ENCODE measurements at places on chromosomes 3 and 15.

DNA sequence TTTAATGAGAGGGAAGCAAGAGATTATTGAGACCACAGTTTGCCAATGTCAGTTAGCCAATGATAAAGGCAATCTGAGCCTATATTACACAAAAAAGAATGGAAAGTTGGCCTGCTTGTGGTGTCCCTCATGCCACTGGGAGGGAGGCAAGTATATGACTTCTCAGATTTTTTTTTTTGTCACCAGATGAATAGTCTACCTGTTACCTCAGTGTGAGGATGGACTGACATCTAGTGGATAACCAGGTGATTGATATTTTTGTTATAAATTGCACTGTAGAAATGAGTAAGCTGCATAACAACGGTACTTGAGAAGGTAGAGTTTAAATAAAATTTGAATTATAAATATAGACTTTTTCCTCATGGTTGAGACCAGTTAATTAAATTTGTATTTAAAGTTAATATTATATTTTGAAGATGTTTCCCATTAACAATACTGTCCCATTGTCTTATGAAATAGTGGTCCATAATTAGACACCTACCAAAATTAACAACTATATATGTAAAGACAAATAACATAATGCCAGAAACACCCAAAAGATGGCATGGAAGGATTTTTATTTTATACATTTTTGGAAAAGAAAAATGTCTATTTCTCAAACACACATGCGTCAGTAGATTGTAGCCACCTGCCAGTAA, 237.8 kb upstream of the GADL1 start:
- peak; percentile 45 for DNase-seq

GRCh38 chr15:75468913-75469598, 17.6 kb upstream of the SIN3A start:
- no peak for DNase-seq

GRCh38 chr3:9649791-9650521, 651 bp downstream of the MTMR14 start:
- DNase-seq, result peak; percentile 23

GRCh38 chr15:80967451-80967850, 22.2 kb downstream of the MESD start:
- DNase-seq, result no peak

GRCh38 chr15:22257047-22258008, 177.0 kb downstream of the OR4M2 start:
- DNase-seq, result no peak

GRCh38 chr3:177347611-177348010, 150.3 kb upstream of the TBL1XR1 start:
- no peak for DNase-seq

DNA sequence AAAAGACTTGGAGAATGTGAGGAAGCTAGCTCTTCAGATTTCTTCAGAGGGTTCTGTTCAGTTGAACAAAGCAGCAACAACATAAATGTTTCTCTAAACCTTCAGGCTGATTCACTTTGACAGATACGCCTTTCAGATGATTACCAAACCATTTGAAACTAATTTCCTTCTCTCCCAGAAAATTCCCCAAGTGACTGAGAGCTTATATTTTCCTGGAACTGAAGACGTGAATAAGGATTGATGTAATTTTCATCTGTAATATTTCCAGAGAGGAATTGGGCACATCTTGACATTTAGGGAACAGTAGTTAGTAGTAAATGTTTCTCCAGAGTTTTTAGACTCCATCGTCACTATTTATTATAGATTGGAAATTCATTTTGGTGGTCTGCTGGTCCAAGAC, 108.6 kb upstream of the AADACL2 start:
- no peak for DNase-seq

GRCh38 chr3:72068621-72069020, 283.7 kb upstream of the PROK2 start:
- DNase-seq, result no peak

- no peak for DNase-seq
Observed at GRCh38 chr3:4341336-4341675, 38.1 kb downstream of the SETMAR start.

All from SK-N-DZ (cell line).